ENCODE measurements at places on chromosomes 1 and 21.

- DNase-seq, result no peak
These were observed 4.4 kb upstream of the WDR26 start for GRCh38 chr1:224438989-224439388.

GRCh38 chr1:67632811-67633655 lies 52.0 kb upstream of the GADD45A start:
- no peak for DNase-seq

- no peak for DNase-seq
These were observed 44.1 kb upstream of the KCNQ4 start for GRCh38 chr1:40739455-40740008.

DNA sequence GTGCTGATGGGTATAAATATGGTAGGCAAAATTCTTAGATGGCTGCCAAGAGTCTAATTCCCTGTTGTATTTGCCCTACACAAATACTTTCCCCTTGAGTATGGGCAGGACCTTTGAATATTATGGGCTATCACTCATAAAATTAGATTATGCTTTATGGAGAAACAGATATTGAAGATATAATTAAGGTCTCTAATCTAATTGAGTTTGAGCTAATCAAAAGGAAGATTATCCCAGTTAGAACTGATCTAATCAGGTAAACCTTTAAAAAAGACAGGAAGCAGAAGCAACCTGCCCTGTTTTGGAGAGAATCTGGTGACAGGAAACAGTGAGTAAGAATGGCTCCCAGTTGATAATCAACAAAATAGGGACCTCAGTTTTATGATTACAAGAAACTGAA lies 609.0 kb upstream of the PRMT6 start:
- DNase-seq, result no peak

GRCh38 chr1:981955-982558 lies at the start of gene PERM1:
Gene PERM1 (minus strand): TSS chr1:982093. CDS start chr1:981029, 1,064 bp downstream.
- DNase-seq, result no peak

- no peak for DNase-seq
These were observed 99.1 kb downstream of the MT1HL1 start for GRCh38 chr1:236904892-236905741.

GRCh38 chr1:1358433-1359271 lies at the start of gene MXRA8:
Gene MXRA8 (minus strand): TSS chr1:1358555. CDS start chr1:1358504, 51 bp downstream.
- DNase-seq, result no peak

DNA sequence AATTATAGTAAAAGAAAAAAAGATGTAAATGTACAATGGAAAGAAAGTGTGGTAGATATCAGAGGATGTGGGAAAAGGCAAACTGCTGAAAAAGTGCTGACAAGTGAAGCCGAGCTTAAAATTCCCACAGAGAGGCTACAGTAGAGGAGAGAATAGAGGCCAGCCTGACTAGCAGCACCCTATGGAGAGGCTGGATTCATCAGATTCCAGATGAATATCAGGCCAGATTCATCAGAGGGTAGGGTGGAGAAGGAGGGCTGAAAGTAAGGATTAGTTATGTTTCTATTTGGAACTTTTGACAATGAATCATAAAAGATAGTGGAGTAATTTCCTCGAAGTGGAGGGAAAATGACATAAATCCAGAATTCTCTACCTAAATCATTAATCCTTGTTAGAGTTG lies 60.4 kb upstream of the NEK7 start:
- no peak for DNase-seq

- DNase-seq, result no peak
These were observed 51.3 kb upstream of the PRELP start for GRCh38 chr1:203424285-203424684.

DNA sequence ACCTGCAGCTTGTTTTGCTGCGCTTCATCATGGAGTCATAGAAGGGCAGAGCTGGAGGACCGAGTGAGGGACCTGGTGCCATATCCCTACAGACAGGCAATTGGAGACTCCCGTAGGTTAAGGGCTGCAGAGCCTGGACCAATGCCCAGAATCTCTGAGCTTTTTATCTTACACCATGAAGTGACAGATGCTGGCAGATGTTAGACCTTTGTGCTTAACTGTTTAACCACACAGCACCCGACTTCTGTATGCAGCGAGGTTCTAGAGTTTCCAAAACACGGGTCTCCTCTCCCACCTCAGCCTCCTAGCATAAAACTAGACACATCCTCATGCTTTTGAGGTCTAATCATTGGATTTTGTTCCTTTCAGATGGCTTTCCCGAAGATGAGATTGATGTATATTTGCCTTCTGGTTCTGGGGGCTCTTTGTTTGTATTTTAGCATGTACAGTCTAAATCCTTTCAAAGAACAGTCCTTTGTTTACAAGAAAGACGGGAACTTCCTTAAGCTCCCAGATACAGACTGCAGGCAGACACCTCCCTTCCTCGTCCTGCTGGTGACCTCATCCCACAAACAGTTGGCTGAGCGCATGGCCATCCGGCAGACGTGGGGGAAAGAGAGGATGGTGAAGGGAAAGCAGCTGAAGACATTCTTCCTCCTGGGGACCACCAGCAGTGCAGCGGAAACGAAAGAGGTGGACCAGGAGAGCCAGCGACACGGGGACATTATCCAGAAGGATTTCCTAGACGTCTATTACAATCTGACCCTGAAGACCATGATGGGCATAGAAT lies 47.6 kb downstream of the B3GALT5 start:
- DNase-seq, result no peak

- DNase-seq, result no peak
These were observed 108.1 kb upstream of the BACE2 start for GRCh38 chr21:41059871-41060270.

DNA sequence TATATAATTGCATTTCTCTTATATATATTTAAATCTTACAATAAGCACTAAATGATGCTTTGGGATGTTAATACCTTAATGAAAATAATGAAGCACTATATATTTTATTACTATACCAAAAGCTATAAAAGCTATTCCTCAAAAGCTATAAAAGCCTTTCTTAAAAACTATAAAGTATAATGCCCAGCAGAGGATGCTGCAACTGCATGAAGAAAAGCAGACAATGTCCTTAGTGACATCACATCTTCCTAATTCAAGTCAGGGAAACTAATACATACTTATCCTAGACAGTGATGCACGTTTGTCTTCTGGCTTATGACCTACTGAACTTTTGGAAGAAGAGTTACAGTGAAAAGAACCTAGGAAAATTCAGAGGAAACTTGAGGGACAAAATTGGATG lies 13.6 kb upstream of the C1orf185 start:
- no peak for DNase-seq

DNA sequence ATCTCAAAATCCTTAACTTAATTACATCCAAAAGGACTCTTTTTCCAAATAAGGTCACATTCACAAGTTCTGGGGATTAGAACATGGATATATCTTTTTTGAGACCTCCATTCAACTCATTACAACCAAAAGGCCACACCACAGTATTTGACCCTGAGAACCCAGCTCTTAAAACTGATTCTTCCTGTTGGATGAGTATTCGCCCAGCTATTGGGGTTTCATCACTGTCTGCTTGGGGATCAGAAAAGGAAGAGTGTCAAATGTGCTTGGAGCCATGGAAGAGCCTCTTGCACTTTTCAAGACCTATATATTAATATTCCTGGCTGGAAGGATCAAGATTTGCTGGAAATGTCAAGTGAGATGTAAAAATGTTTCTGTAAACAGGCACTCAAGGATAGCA lies 5.4 kb upstream of the TINAGL1 start:
- no peak for DNase-seq

DNA sequence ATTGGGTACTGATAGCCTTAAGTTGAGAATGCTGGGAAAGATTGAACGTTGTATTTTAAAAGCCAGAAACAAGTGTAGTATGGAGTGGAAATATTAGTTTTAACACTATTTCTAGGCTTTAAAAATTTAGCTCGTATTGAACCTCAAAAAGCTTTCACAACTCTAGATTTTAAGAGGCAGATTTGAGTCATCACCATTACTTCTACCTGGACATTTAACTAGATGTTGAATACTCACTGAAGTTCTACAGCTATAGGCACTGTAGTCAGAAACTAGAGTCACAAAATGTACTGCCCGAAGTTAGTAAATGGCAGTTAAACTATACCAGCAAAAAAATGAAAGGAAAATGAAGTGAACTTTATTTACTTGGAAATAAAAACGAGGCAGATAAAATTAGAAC lies 96.5 kb downstream of the NEK7 start:
- DNase-seq, result no peak

- DNase-seq, result no peak
These were observed 631.6 kb upstream of the CAMK1G start for GRCh38 chr1:208951908-208952307.

GRCh38 chr1:14476170-14476955 lies 122.1 kb upstream of the KAZN start:
- DNase-seq, result no peak

GRCh38 chr1:230807561-230808280 lies 60.5 kb downstream of the CAPN9 start:
- DNase-seq, result no peak

DNA sequence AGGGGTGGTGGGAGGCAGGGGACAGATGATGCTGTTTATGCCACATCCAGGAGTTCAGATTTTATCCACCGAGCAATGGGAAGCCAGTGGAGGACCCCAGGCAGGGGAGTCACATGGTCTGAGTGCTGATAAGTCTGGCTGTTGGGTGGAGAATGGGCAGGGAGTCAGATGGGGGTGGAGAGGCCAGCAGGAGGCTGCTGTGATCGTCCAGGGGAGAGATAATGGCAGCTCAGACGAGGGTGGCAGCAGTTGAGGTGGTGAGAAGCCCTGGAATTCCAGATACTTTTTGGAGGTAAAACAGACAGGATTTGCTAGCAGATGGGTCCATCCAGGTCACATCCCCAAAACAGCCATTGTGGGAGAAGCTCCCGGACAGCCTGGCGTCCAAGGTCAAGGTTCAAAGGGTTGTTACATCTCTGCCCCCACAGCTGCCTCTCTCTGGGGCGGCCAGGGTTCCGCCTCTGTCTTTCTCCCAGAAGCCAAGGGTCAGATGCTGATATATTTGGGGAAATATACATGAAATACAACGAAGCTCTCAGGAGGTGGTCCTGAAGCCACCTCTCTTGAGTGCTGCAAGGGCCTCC lies 252.1 kb upstream of the TMEM51 start:
- DNase-seq, result no peak

GRCh38 chr1:56576880-56577405 lies 2.4 kb downstream of the PLPP3 start:
- DNase-seq, result no peak

DNA sequence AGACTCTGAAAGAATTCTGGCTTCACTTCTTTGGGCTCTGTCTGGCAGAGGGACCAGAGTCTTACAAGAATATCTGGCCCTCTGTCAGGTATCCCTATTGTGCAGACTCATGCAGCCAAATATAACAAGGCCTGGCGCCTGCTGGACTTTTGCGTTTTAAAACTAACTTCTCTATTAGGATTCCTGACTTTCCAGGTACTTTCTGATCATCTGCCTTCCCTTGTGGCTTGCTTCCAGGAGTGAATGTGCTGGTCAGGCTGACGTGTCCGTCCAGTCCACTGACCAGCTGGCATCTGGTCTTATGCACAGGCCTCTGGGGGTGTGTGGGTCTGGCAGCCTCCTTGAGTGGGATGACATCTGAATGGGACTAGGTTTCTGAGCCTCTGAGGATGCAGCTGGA lies 8.6 kb upstream of the RAB29 start:
- no peak for DNase-seq

- no peak for DNase-seq
These were observed 14.3 kb downstream of the QSOX1 start for GRCh38 chr1:180168786-180169639.

DNA sequence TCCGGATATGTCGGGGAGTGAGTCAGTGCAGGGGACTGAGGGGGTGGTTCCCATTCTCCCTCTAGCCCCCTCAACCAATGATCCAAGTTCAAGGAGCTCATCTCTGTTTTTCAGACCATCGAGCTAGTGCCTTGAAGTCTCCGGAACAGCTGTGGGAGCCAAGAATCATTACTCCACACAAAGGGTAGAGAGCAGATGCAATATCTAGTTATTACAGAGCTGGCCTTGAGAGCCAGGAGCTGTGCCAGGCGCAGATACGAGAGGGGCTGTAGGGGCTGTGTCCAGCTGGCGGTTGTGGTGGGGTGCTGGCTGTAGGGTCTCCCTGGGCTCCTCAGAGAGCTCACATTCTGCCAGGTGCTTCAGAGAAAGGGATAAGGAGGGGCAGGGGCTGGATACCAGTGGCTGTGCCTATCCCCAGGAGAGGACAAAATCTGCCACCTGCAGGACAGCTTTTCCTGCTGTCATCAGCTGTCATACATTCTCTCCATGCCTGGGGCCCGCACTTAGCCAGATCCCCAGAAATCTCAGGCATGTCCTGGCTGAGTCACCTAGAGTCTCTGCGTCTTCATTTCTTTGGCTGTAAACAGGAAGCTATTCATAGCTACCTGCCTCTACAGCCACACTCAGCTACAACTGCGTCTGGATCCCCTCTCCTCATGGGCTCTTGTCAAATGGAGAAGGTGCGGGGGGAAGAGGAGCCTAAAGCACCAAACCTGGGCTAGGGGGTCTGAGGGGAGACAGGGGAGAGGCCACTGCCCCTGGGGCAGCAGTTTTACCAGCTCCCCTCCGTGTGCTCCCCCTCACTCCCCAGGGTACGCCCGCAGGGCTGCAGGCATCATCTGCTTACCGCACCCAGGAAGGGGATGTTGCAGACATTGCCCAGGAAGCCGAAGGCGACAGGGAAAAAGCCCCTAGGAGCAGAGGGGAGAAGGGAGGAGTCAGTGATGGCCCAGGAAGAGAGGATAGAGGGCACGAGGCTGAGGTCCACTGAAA lies 2.4 kb upstream of the KISS1 start:
- DNase-seq, result no peak

DNA sequence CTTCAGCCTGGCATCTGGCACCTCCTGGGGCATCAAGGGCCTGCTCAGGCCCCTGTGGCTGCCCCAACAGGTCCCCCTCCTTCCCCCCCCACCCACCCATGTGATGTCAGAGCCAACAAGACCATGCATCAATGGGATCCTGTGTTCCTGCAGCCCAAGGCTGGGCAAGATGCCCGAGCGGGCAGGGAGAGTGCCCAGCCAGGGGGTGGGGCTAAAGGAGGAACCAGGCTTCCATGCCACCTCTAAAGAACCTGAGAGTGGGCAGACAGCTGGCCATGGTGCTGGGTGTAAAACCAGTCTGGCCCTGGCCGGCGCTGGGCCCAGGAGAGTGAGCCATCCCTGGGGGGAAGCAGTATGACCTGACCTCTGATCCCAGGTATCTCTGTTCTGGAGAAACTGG lies 7.6 kb downstream of the COL16A1 start:
- DNase-seq, result no peak

- no peak for DNase-seq
These were observed 2.6 kb downstream of the NME7 start for GRCh38 chr1:169364948-169365347.

GRCh38 chr1:46302641-46303037 lies 777 bp downstream of the LRRC41 start:
- DNase-seq, result no peak

- no peak for DNase-seq
These were observed 21.8 kb downstream of the VTCN1 start for GRCh38 chr1:117188816-117189437.

GRCh38 chr1:231153726-231154125 lies 8.1 kb upstream of the TRIM67 start:
- no peak for DNase-seq

- DNase-seq, result no peak
These were observed 6.3 kb downstream of the MORN1 start for GRCh38 chr1:2384941-2385481.

GRCh38 chr1:74468982-74469603 lies 43.3 kb downstream of the LRRC53 start:
- no peak for DNase-seq

GRCh38 chr1:167669209-167670124 lies 39.4 kb downstream of the RCSD1 start:
- no peak for DNase-seq
